ENCODE measurements at places on chromosomes 7 and 10.
A peak's percentile ranks its signal among the peaks of the same experiment; 100 is the strongest.

- peak; percentile 38 for DNase-seq
Measured at GRCh38 chr7:139855498-139856270, 26.6 kb downstream of the TBXAS1 start.

DNA sequence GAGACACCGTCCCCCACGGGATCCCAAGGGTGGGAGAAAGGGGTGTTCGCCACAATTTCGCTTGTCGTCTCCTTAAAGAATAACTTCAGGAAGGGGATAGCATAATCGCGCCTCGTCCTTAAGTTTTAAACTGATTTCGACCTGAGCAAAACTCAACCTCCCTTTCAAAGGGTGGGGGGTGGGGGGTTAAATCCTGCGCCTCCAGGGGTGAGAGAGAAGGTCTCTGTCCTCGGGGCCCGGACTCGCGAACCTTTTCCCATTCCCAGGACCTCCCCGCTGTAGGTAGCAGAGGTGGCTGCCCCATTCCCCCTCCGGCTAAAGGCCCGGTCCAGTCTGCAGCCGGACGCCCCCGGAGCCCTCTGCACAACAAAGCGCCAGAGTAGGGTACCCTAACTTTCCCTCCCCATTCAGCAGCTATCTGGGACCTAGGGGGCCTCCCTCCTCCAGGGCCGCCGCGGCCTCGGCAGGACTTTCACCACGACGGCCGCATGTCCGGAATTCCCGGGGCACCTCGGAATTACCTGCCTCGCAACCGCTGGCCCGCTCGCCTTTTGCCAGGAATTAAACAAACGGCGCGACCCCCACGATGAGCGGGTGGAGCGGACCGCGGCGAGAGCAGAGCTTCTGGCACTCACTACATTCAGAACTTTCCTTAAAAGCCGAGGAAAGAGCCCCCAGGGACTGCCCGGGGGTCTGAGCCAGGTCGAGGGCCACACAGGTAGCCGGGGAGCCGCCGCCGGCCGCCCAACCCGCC is 1.7 kb downstream of the CDK6 start:
- no peak for DNase-seq

GRCh38 chr10:124123156-124123555 is 29.8 kb upstream of the CHST15 start:
- DNase-seq: no peak

DNA sequence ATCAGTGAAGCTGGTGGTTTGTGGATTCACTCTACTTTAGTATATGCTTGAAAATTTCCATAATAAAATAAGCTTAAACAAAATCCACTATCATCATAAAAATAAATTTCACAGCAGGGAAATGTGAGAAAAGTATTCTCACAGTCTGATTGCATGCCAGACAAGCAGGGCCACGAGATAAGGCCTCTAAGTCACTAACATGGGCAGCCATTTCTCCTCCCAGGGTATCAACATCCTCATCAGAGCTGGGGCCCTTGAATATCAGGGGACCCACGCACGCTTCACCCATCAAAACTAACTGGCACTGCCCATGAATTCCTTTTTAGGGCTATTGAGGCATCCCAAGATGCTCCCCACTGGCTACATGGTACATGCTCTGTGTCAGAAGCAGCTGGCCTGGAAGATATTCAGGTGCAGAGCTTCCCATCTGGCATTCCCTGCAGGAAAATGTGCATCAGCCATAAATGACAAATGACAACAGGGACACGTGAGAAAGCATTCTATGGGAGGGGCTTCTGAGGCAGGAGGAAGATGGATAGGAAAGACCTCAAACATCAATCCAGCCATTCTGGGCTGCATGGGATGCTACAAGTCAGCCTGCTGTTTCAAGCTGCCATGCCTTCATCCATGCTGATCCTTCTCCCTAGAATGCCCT is 17.4 kb downstream of the CCDC6 start:
- DNase-seq: no peak

DNA sequence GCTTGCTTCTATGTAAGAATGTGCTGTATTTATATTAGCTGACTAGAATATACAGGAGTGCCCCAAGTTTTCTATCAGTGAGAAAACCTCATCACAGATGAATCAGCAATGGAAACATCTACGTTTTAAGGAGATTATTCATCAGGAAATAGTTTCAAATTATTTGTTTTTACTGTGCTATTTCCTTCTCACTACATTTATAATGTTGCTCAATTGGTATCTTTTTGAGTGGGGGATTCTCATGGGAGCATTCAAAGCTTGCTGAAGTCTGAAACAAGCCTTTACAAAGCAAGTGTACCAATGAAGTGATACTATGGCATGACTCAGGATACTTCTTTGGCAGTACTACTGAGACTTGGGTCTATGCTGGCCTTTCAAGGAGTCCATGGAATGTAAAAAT is 191.1 kb upstream of the SLC26A5 start:
- DNase-seq: no peak
